Liver (tissue), 10 donors: ENCODE measurements at places on chromosomes 3 and 15. TPM values are rescaled to one million over a fixed set of nuclear protein-coding genes. Genes with fewer than 3 reads are reported as not detected.

DNA sequence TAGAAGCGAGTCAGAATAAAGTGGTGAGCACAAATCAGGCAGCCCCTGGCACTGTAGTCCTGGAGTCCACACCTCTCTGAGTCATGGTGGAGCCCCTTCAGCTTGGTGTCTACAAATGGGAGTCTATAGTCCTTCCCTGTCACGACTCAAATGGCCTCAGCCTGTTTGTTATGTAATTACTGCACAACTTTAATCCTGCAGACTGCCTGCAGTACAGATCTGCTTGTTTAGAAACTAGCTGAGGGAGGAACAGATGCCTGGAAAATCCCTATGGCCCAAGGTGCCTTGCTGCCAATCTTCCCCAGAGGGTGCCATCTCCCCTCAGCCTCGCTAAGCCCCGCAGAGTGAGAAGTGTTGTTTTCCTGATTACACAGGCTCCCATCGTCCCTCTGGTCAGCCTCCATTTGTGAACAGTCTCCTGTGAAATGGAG is 3.9 kb upstream of the CXCR6 start:
- H3K36me3 ChIP-seq = peaks cover 13% of the 10 kb centered on the region
- no peaks in the 10 kb centered on the region for H3K27me3 ChIP-seq
- H3K4me1 ChIP-seq = no peaks in the 10 kb centered on the region
- no peak overlapping the region for H3K4me3 ChIP-seq
- no peak for DNase-seq

GRCh38 chr15:68470049-68470742 is 38.2 kb upstream of the ITGA11 start:
- no peaks in the 10 kb centered on the region for H3K36me3 ChIP-seq
- H3K4me3 ChIP-seq = no peak overlapping the region
- H3K27ac ChIP-seq = no peak overlapping the region
- DNase-seq = no peak
- no peaks in the 10 kb centered on the region for H3K27me3 ChIP-seq

DNA sequence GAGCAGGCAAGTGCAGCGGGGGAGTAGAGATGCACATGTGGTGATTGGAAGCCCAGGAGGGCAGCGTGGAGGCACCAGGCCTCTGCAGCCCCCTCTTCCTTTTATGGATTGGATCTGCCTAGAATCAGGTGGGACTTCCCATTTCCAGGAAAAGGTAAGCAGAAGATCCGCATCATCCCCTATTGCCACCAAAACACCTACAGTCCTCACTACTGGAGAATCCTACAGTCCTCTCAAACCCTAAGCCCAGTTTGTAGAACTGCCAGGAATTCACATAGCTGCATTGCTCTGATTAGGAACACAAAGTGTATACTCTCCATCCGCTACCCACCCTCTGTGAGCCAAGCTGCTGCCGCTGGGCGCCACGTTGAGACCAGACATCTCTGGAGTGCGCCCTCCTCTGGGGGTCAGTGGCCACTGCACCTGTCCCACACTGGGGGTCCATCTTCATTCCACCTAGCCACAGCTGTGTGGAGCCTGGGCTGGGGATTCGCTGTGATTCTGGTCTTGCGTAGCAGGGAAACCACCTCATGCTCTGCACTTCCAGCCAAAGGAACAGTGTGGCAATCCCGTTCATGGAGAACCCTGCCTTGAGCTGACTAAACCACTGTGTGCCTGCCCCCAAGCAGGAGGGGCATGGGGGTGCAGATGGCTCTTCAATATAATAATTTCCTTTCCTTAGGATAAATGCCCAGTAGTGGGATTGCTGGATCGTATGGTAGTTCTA is 88.9 kb upstream of the PTX3 start:
- H3K36me3 ChIP-seq = no peaks in the 10 kb centered on the region
- DNase-seq = no peak
- no peak overlapping the region for H3K27ac ChIP-seq
- H3K27me3 ChIP-seq = no peaks in the 10 kb centered on the region

DNA sequence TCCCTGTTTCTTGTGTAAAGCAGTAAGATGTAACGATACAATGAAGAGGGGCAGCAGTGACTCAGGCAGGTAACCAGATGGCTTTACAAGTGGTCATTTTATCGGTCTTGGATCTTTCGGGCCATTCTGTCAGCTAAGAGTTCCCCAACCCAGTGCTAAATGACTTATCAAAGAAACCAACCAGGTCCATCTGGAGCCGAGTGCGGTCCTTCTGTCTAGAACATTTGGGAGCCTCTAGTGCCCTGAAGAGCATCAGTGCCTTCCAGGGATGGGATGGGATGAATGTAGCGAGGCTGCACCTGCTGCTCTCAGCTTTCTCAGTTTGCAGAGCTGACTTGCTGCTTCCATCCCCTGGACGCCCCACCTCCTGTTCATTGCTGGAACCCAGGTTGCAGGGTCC is 131.7 kb upstream of the AGBL1 start:
- H3K27ac ChIP-seq = no peak overlapping the region
- H3K4me3 ChIP-seq = no peak overlapping the region
- no peak for DNase-seq
- H3K4me1 ChIP-seq = no peaks in the 10 kb centered on the region
- no peaks in the 10 kb centered on the region for H3K36me3 ChIP-seq

- H3K27me3 ChIP-seq = no peaks in the 10 kb centered on the region
- H3K36me3 ChIP-seq = no peaks in the 10 kb centered on the region
- no peak overlapping the region for H3K4me3 ChIP-seq
- no peak overlapping the region for H3K27ac ChIP-seq
- H3K4me1 ChIP-seq = no peaks in the 10 kb centered on the region
Measured at GRCh38 chr3:182533394-182533793, 259.9 kb upstream of the ATP11B start.

DNA sequence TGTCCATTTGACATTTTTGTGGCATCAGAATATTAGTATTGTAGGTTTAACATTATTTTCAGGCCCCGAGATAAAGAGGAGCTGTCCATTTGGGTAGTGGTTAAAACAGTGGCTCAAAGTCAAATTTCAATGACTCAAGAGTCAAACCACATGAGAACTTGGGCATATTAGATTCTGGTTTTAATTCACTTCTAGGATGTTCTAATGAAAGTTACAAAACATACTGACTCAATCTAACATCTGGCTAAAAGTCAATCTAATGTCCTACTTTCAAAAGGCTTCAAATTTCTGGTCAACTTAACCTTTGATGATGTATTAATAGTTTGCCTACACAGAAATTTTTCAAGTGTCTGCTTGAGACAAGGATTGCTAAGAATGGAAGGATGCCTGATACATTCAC is 112.4 kb downstream of the ABI3BP start:
- no peak for DNase-seq
- H3K27ac ChIP-seq = no peak overlapping the region
- no peak overlapping the region for H3K4me3 ChIP-seq
- H3K27me3 ChIP-seq = no peaks in the 10 kb centered on the region
- H3K36me3 ChIP-seq = no peaks in the 10 kb centered on the region

TRIM42 gene
- total RNA-seq = not detected

PROS1 gene
- 123 TPM for total RNA-seq

MEX3B gene
- 0.33 TPM for total RNA-seq
